ENCODE measurements at places on chromosomes 7 and 10.

DNA sequence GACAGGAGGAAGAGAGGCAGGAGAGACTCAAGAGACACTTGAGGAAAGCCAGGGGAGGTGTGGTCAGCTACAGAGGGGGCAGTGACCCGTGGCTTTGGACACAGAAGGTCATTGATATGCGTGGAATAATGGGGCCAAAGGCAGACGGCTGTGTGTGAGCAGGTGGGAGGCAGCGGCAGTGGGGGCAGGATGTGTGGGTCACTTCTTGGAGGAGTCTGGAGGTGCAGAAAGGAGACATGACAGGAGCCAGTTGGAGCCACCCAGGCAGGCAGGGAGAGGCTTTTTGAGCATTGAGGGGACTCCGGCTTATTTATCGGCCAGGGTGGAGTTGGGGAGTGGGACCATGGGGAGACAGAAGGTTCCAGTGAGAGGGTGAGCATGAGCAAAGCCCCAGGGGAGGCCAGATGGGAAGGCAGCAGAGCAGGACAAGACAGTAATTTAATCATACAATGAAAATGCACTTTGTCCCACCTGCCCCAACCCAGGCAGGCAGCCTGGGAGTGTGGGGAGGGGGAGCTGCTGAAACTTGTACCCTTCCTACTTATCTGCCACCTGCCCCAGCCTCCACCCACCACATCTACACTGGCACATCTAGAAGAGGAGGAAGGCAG is 5.0 kb downstream of the LDB3 start:
- no peak for DNase-seq

GRCh38 chr10:69965086-69965485 is 87.6 kb upstream of the MACROH2A2 start:
- no peak for DNase-seq

DNA sequence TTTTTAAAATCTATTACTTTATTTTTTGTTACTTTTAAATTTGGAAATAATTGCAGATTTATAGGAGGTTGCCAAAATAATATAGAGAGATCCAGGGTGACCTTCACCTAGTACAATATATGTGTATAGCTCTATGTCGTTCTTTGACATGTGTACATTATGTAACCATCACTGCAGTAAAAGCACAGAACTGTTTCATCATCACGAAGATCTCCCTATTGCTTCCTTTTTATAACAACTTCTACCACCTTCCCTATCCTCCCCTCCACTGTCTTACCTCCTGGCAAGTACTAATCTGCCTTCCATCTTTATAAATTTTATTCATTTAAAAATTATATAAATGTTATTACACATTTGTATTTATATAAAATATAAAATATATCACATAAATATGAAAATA is 251.0 kb downstream of the AUTS2 start:
- no peak for DNase-seq

- no peak for DNase-seq
Measured at GRCh38 chr10:4385231-4385870, 440.7 kb upstream of the AKR1E2 start.

- no peak for DNase-seq
Measured at GRCh38 chr10:130745821-130746220, 565.7 kb downstream of the TCERG1L start.

DNA sequence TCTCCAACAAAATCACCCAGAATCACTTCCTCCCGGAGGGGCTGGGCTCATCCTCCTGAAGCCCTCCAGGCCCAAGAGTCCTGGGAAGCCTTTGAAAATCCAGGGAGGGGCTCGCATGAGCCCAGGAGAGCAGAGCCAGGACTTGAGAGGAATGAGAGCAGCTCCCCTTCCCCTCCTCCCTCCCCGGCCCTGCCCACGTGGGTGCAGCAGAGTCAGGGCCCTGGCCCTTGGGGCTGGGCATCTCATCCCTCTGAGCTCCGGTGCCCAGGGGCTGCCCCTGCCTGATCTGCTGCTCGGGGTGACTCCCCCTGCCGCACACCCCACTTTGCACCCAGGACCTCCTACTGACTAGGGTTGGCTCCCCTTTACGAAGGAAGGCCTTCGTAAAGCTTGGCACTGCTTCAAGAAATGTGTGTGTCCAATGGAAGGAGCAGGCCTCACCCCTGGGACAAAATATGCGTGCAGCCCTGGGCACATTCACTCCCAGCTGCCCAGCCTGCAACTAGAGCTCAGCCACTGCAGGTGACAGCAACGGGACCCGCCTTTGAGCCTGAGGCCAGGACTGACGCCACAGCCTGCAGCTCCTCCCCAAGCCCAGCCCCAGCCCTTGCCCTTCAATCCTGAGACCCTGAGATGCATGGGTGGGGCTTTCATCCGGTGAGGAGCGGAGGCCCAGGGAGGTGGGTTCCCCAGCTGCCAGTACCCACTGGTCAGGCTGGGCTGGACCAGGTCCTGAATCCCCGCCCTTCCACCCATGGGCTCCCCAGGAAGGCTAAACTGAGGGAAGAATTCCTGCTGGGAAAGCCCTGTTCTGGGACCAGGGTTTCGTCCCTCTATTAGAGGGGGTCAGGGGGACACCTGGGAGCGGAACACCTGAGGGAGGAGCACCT is 21.8 kb downstream of the PWWP2B start:
- DNase-seq, result no peak

DNA sequence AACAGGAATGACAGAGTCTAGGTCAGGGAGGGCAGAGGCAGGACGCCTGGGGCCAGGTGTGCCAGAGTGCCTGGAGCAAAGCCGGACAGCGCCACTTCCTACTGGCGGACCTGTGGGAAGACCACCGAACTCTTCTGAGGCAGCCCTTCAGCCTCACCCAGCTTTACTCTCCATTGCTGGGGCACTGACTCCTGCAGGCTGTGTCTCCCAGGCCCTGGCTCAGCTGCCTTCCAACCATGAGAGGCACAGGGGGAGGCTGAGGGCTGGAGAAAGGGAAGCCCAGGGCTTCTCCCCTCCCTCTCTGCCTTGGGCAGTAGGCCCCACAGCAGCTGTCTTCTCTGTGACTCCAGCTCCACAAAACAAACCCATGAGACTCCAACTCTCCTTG is 139.6 kb upstream of the UNC5B start:
- no peak for DNase-seq

DNA sequence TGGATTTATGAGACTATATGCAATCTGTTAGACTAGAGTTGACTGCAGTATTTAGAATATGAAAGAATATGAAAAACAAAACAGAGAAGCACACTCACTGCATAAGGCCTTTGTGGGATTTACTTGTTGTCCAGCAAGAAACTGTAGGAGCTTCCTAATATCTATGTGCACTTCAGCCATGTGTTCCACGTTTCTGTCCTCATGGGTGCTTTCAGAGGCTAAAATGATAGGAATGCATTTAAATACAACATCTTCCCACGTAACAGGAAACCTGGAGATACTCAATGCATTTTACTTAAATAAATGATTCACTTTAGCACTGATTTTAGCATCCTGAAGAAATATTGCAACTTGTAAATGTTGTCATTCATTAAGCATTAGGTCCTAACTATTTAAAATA is 11.7 kb downstream of the HUS1 start:
- DNase-seq, result no peak

DNA sequence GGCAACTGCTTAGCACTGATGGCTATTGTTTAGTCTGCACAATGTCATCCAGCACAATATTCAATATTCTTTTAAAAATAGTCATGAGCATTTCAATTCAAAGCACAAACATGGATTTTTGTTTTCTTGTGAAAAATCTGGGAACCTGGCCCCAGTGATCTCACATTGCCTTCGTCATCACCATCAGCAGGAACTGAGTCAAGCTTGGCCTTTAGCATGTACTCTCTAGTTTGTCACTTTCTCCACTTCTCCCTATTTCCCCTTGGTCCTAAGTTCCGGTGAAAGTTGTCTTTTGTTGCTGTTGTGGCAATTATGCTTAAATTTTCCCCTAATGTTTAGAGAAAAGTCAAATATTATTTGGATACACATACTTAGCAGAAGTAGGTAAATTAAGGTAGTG is 252.9 kb upstream of the SORCS1 start:
- DNase-seq, result no peak

DNA sequence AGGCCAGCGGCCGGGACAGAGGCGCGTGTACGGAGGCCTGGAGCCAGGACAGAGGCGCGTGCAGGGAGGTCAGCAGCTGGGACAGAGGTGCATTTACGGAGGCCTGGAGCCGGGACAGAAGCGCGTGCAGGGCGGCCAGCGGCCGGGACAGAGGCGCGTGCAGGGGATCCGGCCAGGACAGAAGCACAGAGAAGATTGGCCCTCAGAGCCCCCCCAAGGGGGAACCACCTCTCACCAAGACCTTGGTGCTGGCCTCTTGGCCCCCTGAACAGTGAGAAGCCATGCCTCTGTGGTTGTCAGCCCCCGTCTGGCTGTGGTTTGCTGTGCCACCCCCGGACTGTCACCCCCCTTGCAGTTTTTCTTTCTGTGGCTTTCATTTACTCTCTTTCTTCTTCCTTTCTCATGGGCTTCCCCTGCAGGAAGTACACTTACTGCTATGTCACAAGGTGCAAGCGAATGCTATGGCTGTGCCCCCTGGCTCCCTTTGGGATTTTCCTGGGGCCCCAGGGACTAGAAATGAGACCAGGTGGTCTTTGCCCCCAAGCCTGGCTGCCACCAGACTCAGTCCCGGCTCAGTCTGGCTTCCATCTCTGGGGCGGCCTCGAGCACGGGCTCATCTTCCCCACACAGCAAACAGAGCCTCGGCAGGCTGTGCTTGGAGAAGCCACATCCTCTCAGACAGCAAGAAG is 41.1 kb downstream of the INSIG1 start:
- no peak for DNase-seq

GRCh38 chr7:40341836-40342235 is 207.0 kb downstream of the SUGCT start:
- DNase-seq, result no peak

- no peak for DNase-seq
Measured at GRCh38 chr10:18664841-18665478, 5.7 kb downstream of the ARL5B start.

DNA sequence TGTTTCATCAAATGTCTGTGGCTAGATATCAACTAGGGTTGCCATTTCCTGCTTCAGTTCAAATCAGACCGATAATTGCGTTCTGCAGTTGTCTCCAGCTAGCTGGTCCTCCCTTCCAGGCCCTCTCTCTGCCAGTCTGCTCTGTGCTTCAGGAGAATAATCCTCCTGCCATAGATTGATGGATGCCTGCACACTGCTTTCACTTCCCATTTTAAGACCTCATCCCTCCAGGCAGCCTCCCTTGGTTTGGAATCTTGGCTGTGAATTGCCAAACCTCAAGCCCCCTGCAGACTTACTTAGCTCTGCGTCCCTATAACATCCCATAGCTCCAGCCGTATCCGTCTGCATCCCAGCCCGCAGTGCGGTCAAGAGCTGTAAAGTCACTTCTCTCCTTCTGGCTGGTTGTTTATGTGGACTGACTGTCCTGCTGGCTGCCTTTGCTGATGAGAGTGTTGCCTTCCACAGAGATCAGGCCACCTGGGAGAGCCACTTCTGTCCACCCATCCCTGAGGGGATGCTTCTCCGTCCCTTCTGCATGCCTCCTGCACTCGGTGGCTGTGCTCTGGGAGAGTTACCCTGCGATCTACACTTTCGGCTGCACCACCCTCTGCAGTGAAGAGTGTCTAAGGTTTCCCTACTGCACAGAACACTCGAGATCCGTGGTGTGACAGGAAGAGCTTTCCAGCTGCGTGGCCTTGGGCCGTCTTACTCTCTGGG is 22.4 kb upstream of the KLF6 start:
- no peak for DNase-seq

GRCh38 chr10:114507449-114507848 is 103.1 kb upstream of the AFAP1L2 start:
- DNase-seq, result no peak

DNA sequence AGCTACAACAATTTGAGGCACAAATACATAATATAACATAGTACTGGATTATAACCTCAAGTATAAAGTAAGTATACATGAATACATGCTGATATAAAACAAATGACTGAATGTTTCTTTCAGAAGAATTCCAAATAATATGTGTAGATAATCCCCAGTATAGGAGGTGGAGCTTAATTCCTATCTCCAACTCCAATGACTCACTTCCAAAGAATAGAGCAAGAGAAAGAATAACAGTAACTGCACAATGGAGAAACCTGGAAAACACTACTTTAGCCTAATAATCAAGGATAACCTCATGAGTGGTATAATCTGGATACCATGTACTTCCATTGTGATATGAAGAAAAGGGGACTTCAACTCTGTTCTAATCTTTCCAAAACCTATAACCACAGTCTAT is 13.7 kb upstream of the SEMA3C start:
- no peak for DNase-seq

DNA sequence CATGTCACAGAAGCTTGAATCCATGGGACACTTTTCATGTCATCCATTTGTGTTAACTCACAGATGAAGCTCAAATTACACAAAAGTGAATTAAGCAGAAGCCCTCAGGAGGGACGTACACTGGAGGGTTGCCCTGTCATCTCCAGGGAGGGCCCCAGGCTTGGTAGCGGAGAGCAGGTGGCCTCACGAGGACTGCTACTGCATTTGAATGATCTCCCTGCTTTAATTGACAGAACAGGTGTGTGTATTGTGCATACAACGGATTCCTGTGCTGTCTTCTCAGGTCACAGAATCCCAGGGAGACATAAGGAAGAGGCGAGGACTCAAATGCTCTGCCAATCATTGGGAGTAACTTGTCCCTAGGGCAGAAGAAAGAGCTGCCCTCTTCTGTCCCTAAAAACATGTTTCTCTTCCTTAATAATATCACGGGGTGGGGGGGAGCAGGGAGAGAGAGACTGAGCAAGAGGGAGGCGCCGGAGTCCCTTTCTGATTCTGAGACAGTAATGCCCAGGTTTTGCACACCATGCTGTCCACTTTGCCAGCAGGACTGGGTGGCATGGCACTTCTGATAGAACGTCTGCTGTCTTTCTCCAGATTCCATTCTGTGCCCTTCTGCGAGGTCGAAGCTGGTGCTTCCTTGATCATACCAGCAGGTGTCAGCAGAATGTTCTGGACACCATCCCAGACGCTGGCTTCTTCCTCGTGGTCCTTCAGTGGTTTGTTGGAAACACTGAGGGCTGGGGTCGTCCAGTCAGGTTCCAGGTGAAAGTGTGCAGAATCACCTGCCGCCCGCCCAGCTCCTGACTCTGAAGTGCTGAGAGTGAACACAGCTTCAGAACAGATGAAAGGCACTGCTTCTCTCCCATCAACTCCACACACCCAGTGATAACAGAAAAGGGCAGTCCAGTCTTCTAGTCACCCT is 26.2 kb upstream of the RASGEF1A start:
- DNase-seq, result peak; percentile 33

Data from SW 1271 (cell line).